NCI-H1694 treated with DMSO at 0.1 percent for 48 hours (cell line): ENCODE measurements at places on chromosomes 11 and 22.

DNA sequence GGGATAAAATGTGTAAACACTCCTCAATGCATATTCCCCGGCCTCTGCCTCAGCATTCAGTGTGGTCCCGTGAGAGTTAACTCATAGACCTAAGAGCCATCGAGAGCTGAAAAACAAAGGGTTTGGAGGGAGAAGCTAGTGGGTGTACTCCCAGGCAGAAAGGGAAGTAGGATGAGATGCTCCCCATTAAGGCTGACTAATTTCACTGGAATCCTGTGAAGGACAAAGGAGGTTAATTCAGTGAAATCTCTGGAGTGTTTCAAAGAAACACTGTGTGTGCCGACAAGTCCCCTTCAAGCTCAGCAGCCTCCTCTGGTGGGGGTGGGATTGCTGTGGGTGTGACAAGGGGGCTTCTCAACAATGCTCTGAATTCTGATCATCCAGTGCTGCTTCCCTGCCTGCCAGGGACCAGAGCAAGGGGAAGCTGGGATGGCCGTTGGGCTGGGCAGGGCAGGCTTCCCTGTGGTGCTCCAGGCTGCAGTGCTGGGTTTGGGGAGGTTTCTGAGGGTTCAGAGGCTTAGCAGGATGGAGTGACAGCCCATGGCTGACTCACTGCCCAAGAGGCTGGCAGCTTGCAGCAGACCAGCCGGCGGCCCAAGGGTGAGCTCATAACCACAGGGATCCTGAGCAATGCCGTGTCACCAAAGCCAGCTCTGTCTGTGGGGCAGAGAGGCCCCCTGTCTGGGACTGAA, 61.4 kb upstream of the BMAL1 start:
- no peak for DNase-seq

DNA sequence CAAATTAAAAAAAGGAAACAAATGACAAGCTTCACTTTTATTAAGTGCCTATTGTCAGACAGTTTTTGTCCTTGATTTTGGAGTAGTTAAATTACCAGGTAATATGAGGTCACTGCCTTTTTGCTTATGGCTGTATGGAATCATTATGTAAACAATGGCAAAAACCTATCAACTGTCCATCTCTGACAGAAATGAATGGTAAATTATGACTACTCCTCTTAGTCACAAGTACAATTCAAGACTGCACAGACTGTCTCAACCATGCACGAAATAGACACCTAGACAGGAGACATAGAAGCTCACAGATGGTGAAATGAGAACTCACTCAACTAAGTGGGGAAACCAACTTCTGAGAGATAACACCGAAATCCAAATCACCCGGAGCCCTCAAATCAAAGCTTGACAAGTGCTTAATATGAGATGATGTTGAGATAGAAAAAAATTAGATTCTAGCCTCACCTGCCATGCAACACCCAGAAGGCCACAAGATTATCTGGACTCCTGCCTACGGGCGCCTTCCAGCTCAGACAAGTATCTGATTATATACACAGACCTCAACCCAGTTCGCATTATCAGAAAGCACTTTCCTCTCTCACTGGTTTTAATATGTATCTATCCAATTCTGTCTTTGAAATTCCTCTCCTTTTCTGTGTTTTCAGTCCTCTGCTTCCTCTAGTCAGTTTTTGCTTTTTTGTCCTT, 199.3 kb downstream of the CADM1 start:
- DNase-seq = no peak

DNA sequence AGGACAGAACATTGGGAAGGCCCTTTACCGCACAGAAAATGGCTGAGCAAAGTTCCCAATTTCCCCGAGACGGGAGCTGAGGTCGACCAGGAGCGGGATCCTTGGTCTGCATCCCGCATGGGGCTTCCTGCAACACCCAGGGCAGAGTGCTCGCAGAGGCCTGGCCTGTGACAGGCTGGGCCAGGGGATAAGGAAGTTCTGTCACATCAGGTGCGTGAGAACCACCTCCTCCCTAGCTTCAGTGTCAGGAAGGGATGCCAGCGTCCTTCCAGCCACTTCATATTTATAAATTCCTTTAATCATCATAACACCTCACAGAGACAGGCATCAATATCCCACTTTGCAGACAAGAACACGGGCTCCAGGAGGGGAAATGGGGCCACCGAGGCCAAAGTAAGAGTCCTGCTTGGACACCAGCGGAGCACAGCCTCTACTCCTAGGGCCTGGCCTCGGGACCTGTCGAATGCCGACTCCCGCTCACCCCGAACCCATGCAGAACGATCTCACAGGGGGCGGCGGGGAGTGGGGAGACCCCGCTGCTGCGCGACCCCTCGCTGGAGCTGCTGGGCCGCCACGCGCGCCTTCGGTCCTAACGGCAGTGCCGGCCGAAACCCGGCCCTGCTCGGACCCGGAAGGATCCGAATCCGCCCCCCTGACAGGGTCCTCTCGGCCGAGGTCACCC, 532 bp downstream of the BET1L start:
- DNase-seq = no peak

DNA sequence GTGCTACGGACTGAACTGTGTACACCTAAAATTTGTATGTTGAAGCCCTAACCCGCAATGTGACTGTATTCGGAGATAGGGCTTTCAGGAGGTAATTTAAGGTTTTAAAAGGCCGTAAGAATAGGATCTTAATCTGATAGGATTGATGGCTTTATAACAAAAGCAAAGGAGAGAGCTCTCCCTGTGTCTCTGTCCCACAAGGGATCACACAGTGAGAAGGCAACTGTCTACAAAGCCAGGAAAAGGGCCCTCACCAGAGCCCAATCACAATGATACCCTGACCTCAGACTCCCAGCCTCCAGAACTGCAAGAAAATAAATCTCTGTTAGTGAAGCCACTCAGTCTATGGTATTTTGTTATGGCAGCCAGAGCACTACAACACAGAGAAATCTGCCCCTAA, 208.7 kb upstream of the ZC3H12C start:
- no peak for DNase-seq

DNA sequence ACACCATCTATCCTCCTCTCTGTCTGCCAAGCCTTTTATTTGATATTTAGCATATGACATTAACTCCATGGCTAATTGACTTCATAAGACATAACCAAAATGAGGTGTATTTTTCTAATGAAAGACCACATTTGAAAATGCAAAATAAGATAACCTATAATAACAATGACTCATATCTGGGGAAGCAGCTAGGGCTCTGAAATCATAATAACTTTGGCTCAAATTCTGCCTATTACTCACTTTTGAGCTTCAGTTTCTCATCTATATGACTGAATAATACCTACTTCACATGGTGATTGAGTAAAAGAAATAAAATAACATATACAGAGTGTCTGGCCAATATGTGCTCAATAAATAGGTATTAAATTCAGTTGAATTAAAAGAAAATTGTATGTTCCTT, 1419.8 kb upstream of the TENM4 start:
- no peak for DNase-seq
